Left renal pelvis (tissue), 4 donors: ENCODE measurements at places on chromosomes 12 and 14. TPM values are rescaled to one million over a fixed set of nuclear protein-coding genes. Genes with fewer than 3 reads are reported as not detected.

DNA sequence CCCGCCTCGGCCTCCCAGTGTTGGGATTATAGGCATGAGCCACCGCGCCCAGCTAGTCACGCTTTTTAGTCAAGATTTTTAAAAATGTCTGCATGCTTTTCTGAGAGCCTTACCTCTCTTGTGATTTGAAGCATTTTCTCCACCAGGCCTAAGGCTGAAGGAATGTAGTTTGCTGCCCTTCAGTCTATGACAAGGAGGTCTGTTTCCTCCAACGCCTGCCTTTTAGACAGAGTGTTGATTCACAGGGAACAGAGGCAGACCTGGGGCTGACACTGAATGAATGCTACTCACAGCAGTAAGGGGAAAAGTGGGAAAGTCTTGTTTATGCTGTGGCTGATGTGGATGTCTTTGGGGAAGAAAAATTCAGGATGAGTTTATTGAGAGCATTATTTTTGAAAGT, 27.2 kb upstream of the MDM2 start:
- no peak for DNase-seq

DNA sequence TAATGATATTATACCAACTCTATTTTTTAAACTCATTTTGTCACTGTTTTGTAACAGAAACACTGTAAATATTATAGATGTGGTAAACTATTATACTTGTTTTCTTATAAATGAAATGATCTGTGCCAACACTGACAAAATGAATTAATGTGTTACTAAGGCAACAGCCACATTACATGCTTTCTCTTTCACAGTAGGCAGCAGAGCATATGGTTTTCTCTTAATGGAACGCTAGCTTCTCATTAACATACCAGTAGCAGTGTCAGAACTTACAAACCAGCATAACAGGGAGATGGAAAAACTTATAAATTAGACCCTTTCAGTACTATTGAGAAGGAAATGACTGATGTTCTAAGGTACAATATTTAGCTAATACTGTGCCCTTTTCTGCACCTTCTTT, 398.8 kb downstream of the PRKD1 start:
- DNase-seq: no peak

DNA sequence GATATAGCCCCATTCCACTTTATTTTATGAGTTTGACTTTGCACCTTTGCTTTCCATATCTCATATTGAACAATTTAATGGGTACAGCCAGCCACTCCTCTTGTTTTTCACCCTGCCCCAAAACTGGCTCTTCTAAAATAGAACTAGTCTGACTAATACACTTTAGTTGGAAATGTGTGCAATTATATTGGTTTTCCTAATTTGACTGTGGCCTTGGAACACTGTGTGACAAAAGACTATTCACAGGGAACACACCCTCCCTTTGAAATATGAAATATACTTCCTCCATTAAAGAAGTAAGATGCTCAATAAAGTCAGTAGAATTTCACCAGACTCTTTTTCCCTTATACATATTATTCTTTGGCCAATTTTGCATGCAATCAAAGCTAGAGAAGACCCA, 218.6 kb upstream of the DCN start:
- DNase-seq: no peak

GRCh38 chr12:47777741-47778558, 4.9 kb downstream of the SLC48A1 start:
- DNase-seq: no peak

DNA sequence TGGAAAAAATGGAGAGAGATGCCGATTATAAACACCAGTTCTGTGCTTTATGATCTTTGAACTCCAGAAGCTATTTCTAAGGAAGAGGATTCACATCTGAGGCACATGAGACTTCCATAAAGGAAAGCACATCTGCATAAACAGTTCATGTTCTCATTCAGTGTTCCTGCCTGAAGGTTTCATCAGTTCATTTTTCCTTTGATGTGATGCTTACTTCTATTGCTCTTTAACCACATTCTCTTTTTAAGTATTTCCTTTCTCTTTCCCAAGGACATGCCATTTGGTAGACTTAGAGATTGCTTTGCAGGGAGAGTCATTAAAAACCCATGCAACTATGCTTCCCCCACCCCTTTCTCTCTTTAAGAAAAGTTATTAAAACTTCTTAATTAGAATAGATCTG, 387.0 kb upstream of the FLRT2 start:
- no peak for DNase-seq

DNA sequence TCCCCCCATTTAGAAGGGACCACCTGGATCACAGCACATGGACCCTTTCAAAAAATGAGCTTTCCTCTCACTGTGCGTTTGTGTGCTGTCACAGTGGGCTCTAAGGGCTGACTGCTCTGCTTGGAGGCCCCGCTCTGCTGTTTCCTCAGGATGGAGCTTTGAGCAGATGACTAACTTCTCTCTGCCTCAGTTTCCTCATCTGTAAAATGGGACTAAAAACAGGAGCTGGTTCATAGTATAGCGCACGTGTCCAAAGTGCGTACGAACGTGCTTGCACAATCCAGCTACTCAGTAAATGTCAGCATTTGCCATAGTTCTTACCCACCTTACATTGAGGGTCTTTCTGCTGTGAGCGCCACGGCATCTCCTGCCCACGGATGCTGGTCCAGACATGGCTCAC, 12.7 kb upstream of the DNAH10 start:
- DNase-seq: no peak

DNA sequence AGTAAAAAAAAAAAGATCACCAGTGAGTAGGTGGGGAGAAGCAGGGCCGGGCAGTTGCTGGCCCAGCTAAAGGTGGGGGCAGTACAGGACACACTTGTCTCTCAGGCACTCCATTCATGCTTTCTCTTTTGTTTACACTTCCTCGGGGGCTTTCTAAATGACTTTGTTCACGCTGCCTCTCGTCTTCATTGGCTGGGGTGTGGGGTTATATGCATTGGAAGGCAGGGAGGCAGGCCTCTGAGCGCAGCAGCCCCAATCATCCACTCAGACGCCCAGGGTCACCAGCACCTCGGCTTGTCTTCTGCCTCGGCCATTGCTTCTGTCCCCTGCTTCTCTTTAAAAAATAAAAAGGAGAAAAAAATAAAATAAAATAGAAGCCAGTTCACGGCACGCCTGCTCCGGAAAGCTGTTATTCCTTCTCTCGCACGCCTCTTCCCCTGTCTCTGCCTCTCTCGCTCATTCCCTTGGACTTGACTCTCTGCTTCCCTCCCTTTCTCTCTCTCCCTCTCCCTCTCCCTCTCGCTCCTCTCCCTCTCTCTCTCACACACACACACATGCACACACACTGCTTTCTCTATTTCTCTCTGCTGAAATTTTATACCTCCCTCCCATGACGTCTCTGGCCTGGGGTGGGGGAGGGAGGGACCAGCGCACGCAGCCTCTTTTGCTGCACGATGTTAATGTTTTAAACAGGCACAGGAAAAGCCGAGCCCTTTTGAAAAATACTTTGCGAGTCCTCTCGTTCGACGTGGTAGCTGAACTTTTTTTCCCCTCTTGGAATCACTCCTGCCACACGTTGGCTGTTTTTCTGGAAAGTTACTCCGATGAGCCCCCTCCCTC, at the start of gene TGFB3:
TSS of gene TGFB3 (minus strand) at position 570 of the 840 bp plus-strand sequence. CDS start 1,102 bp downstream, outside the sequence.
- peak; percentile 81 for DNase-seq

DNA sequence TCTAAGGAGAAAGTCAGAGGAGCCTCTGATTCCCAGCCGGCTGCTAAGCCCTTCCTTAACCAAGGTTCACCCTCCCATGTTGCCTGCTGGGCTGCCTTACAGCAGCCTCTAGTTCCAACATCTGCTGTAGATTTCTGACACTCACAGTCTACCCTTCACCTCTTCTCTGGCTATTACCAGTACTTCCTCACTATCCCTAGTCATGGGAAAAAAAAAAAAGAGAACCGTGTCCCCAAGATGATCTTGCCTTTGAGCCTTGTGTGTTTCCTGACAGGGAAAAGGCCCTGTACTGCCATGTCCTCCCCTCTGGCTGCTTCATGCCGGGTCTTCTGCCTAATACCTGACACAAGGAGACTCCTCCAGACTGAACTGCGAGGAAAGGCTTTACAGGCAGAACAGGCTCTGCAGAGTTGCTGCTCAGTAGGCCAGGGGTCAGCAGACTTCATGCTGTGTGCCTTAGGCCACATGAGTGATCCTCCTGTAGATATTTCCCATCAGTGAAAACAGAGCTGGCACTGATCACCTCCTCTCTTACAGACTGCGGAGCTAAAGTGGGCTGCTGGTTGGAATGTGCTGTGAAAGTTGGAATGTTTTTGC, 46.8 kb downstream of the PRKCH start:
- DNase-seq: no peak

GRCh38 chr14:96221109-96221650, 16.5 kb downstream of the BDKRB2 start:
- DNase-seq: no peak

DNA sequence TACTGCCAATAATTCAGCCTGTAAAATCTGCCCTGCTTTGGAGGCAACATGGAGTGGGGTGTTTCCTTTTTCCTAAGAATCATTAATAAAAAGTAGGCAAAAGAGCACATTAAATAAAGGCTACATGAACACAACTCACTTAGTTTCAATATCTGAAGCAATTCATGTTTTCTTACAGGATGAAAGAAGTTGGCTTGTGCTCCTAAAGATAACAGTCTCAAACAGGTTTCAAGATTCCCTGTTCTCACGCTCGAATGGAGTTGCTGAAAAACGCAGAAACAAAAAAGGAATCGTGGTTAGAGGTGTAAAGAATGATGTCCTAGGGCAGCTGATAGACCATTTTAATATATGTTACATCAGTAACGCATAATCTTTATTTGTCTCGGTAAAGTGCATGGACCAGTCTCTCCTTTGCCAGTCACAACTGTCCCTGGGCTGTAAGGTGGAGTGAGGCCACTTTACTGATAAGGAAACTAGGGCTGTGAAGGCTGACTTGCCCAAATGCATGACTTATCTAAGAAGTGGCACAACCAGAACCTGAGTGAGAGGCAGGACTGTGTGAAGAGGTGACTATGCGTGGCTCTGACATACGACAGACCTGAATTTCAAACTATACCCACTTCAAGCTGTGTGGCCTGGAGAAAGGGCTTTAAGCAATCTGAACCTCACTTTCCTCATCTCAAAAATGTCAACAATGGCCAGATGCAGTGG, 12.6 kb downstream of the GIT2 start:
- no peak for DNase-seq

GRCh38 chr14:36659010-36659821, 2.4 kb upstream of the PAX9 start:
- no peak for DNase-seq

- DNase-seq: no peak
Measured at GRCh38 chr12:69055280-69055679, 122.3 kb upstream of the CPM start.

- no peak for DNase-seq
Measured at GRCh38 chr12:106794369-106794768, 19.9 kb downstream of the RIC8B start.

GRCh38 chr14:80560800-80561657, 349.7 kb upstream of the DIO2 start:
- DNase-seq: no peak

DNA sequence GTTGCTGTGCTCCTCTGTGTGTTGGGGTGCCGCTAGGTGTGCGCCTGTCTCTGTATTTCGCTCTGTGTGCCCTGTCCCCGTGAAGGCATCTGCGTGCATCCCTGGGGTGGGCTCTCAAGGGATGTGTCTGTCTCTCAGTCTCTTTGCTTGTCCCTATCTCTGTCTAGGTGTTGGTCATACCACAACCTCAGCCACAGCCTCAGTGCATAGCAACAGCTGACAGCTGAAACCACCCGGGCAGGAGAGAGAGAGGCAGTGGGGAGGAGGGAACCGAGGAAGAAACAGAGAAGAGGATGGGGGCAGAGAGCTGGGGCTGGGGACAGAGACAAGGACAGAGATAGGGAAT, 953 bp upstream of the NXPH4 start:
- no peak for DNase-seq

DNA sequence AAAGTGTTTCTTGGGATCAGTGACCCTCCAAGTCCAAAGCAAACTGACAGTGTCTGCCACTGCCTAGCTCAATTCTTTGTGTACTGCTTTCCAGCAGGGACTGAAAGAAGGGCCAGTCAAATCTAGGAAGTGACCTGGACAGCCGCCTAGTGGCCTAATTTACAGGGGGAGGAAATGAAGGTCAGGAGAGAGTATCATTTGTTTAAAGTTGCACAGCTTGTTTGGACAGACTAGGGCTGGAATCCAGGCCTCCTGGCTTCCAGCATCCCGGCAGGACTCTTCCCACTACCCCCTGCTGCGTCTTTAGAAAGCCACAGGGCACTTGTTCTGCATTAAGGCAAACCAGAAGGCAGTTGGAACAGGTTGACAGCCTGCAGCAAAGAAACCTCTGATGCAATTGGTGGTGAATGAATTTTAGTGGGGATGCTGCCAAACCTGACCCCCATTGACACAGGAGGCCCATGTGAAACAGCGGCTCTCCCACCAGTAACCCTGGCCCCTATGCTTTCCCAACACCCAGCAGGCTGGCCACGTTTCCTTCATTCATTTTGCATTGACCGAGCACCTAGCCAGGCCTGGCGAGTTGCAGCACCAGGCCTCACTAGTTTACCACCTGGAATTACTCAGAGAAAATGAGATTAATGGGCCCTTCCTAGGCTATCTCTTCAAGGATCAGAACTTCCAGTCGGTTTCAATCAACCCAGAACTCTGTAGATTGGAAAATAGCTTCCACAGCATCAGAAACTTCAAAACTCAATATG, 28.2 kb downstream of the GALNT16 start:
- DNase-seq: peak; percentile 2

NPFF gene
- polyA plus RNA-seq: not detected

MORN3 gene
- polyA plus RNA-seq: 1.9 TPM

PIANP gene
- 10.4 TPM for polyA plus RNA-seq

DCN gene
- polyA plus RNA-seq: 866 TPM

MYF6 gene
- 0.26 TPM for polyA plus RNA-seq
